ENCODE measurements at places on chromosomes 1 and 21.

- DNase-seq = no peak
Measured at GRCh38 chr1:173012126-173012525, 38.6 kb downstream of the TNFSF18 start.

- DNase-seq = no peak
Measured at GRCh38 chr1:86218859-86219258, 62.3 kb upstream of the COL24A1 start.

GRCh38 chr1:172960019-172960418 is 90.7 kb downstream of the TNFSF18 start:
- no peak for DNase-seq

GRCh38 chr1:2134266-2134620 is 60.3 kb downstream of the FAAP20 start:
- no peak for DNase-seq

DNA sequence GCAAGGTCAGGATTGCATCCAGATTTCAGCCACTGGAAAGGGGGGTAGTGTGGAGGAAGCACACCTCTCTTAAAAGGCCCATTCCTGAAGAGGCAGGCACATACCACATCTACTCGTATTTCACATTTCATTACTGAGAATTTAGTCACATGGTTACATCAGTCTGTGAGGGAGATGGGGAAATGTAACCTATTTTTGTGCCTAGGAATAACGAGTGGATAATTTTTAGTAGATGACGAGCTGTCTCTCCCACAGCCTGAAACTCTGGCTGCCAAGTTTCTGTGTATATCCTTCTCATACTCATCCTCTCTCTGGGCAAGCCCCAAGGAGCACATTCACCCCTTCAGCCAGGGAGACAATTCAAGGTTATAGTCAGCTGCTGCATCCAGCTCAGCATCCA is 10.3 kb upstream of the C21orf91 start:
- DNase-seq = no peak

GRCh38 chr1:85665932-85666331 is 42.3 kb downstream of the ZNHIT6 start:
- DNase-seq = no peak
